ENCODE measurements at places on chromosomes 5 and 9.
A peak's percentile ranks its signal among the peaks of the same experiment; 100 is the strongest.

- no peak for DNase-seq
Observed at GRCh38 chr9:129235931-129236331, 57.9 kb upstream of the IER5L start.

DNA sequence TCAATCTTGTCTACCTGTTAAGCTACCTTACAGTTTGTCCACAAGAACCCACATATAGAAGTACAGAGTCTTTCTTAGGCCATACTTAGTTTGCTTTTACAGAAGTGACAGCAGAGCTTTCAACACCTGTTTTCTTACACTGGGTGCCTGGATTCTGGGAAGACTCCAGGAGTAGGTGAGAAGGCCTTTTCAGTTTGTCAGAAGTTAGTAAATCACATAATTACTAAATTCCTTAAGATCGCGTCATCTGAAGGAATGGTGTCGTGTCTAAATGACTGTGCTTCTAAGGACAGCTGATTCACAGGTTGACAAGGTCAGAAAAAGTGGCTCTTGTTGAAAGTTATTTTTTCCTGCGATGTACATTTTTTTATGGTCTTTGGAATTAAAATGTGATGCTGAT is 97.0 kb upstream of the FAM120A start:
- no peak for DNase-seq

DNA sequence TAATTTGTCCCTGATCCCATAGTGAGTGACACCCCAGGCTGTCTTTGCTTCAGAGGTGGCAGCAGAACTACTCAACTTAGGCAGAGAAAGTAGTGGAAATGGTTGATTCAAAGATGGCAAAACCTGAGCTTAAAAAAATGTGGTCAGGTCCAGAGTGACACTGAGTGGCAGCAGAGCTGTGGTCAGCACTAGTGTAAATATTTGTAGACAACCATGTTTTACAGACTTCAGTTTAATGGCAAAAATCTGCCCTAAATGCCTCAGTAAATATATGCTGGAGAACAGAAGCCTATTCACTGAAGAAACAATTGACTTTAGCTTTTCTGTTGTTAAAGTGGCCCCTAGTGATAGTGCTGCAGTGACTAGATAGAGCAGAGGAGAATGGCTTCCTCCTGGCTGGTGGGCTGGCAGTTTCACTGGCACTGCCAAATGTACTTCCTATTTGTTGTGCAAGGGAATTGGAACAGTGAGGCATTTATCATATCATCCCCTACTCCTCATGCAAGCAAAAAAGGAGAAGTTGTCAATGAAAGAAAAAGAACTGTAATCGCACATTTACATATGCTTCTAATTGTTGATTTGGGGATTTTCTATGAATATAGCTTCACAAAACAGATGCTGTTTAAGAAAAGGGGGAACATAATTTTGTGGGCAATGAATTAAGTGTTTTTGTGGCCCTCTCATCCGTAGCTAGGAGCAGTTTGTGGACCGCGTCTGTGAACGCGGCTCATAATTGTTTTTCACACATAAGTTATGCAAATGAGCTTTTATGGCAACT is 12.0 kb downstream of the PBX3 start:
- DNase-seq: peak; percentile 93

DNA sequence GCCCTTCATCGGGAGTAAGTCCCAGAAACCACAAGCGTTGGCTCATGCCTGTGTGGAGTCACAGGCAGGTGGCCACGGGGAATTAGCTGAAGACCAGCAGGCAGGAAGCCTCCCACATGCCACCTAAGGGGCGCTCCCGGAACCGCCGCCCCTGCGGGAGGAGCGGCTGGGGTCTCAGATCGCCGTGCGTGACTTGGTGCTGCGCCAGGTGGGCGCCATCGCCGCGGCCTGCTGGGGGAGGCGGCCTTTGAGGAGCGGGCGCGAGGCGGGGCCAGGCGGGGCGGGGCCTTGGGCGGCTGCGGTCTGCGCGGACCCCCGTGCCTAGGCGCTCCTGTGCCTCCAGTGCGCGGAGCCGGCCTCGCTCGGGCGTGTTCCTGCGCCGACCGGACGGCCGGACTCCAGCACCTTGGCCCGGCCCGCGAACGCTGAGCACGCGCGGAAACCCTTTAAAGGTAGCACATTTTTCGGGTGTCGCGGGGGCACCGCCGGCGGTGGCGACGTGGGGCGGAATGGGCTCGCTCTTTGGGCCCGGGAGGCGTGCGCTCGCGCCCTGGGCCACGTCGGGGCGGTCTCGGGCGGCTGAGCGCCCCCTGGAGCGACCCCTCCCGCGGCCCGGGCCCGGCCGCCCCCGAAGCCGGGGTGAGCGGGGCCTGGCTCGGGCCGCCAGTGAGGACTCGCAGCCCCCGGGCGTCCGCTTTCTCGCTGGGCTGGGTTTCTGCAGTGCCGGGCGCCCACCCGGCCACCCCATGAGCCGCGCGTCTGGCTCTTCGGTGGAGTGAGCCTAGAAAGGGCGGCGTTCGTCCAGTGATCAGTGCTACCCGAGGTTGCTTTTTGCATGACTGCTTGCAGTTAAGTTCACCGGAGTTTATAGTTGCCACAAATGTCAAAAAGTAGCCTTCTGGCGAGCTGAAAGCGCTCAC is 24.5 kb downstream of the LECT2 start:
- DNase-seq: peak; percentile 68

DNA sequence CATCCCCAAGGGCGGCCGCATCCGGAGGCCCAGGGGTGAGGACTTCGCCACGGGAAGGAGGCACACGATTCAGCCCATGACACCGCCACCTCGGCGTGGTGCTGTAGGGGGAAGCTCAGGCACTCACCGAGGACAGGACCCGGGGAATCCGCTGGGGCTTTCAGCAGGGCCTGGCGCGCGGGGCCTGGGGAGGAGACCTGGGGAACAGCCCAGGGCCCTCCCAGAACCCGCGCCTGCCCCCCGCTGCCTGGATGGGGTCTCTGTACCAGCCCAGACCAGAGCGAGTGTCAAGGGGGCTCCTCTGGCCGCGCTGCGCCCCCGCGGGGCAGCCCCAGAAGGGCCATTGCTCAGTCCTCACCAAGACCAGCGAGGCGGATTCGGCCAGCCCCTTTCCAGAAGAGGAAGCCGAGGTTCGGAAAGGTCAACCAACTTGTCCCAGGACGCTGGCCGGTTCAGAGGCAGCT is 12.8 kb downstream of the COL23A1 start:
- DNase-seq: no peak

DNA sequence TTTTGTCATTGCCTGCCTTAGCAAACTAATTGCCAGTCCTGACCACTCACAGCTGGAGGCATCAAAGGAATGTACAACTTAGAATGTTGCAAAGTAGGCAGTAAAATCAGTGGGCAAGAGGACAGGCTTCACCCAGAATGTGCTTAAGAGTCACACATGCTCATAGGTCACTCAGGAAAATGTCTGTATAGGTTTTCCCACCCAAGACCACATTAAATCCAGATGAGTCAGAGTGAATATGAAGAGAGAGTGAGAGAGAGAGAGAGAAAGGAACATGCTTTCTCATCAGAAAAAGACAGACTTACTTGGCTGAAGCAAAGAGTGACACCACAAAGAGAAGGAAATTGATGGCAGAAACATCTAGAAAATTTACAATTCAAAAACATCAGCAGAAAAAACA is 37.9 kb downstream of the PLEKHG4B start:
- DNase-seq: no peak

Measured in HepG2 (cell line).